ENCODE measurements at places on chromosomes 2 and 18.
A peak's percentile ranks its signal among the peaks of the same experiment; 100 is the strongest.

DNA sequence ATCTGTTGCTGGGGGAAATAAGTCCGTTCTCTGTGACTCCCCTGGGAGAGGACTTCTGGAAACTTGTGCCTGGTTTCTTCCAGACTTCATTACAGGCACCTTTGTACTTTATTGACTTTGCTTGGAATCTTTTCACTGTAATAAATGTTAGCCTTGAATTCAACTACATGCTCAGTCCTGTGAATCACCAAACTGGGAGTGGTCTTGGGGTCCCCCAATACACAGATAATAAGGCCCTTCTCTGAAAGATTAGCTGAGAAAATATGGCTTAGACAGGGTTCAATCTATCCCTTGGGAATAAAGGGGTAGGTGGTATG lies 48.7 kb upstream of the KIDINS220 start:
- DNase-seq = no peak

- DNase-seq = no peak
Observed at GRCh38 chr2:76867854-76868253, 654.3 kb downstream of the LRRTM4 start.

- DNase-seq = no peak
Observed at GRCh38 chr2:188720811-188721605, 253.2 kb upstream of the COL3A1 start.

DNA sequence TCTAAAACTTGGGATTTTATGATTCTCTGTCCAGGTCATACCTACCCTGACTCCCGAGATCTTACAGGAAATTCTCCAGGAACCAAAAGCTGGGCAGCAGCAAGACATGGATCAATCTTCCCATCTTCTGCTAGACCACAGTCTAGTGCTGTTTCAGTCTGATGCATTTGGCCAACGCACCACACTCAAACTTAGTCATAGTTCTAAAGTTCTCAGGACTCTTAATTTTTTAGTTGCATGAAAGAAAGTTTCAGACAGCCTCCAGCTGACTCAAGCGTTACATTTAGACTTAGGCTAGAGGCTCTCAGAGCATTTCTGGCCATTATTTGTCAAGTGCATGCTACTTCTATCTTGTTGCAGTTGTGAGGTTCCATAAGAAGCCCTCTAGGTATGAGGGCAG lies 230.1 kb upstream of the CCDC150 start:
- no peak for DNase-seq

GRCh38 chr18:23825978-23826405 lies 136.7 kb downstream of the LAMA3 start:
- peak; percentile 17 for DNase-seq

GRCh38 chr2:203578759-203579643 lies 43.9 kb upstream of the RAPH1 start:
- DNase-seq = peak; percentile 60

GRCh38 chr18:44856157-44856556 lies 175.5 kb downstream of the SETBP1 start:
- DNase-seq = no peak

GRCh38 chr2:61018318-61018755 lies 282 bp upstream of the PUS10 start:
- DNase-seq = no peak

DNA sequence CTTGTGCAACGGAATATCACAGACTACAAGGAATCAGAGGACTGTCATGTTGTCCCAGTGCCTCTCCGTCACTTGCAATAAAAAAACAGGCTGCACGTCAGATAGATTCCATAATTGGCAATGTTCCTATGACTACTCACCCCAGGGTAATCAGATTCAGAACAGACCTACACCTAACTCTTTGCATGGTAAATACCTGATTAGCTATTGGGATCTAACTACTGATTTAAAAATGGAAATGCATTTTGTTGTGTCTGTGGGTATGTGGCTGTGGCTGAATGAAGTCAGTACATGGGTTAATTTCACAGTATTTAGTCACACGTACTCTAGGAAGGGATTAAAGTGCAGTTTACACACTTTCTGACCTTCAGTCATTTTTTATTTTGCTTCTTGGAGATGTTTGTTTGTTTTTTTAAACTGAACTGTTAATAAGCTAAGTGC lies 91.7 kb downstream of the SCN3A start:
- DNase-seq = no peak

DNA sequence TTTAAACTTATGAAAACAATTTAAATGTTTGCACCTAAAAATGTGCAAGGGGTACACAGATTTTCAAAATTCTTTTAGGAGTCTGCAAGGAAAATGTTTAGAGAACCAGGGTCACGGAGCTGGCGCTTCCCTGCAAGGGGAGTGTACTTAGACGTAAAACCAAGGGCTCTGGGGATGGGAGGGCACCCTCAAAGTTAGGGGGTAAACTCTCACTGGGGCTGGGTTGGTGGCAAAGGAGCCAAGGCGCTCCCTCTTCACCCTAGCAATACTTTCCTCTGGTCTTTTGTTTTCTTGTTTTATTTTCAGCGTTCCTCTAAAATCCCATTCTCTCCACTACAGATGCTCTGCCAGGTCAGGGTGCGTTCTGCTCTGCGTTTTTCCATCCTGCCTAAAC lies 20.0 kb downstream of the TMEM247 start:
- no peak for DNase-seq

- DNase-seq = no peak
Observed at GRCh38 chr2:135248611-135249010, 196.5 kb downstream of the RAB3GAP1 start.

DNA sequence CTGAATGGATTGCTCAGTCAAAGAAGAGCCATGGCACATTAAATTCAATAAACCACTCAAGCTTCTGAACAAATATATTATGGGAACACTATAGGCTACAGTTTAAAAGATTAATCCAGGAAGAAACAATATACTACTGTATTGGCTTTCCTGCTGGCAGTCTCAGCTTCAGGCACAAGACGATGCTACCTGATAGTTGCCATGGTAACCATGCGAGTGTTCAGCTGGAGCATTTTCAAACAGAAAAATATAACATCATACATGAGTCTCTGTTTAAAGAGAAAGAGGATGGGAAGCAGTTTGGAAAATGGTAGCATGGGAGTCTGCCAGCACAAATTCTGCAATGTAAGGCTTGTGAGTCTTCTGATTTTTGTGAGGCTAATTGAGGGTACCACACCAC lies 65.9 kb upstream of the CPO start:
- no peak for DNase-seq

DNA sequence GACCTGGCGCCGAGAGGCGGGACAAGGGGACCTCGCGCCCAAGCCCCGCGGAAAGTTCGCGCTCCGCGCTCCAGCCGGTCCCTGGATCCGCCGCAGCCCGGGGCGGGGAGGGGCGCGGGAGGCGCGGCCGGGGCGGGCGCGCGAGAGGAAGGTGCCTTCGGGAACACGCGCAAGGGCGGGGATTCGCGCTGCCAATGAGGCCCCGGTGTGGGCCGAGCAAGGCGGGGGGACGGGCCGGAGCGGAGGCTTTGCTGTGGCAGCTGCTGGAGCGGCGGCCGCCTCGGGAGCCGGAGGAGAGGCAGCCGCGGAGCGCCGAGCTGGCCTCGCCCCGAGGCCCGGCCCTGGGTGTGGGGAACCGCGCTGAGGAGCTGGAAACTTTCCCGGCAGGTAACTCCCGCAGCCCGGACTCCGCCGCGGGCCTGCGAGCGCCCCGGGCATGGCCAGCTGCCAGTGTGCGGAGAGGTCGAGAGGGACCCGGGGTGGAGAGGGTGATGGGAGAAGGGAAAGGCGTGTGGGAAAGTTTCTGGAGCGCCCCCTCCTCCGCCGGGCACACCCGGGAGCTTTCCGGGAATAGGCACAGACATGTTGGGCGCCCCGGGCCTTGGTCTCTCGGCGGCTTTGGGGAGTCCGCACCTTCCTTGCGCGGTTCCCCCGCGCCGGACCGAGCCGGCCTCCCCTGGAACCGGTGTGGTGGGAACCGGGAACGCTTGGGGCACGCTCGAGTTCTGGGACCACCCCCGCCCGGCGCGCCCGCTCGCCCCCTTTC lies at the start of gene TANC1:
TSS of gene TANC1 (plus strand) at position 245 of the 766 bp plus-strand sequence. CDS start 97,271 bp downstream, outside the sequence.
- DNase-seq = peak; percentile 80

GRCh38 chr2:41892476-41892875 lies 155.3 kb upstream of the PKDCC start:
- DNase-seq = no peak

DNA sequence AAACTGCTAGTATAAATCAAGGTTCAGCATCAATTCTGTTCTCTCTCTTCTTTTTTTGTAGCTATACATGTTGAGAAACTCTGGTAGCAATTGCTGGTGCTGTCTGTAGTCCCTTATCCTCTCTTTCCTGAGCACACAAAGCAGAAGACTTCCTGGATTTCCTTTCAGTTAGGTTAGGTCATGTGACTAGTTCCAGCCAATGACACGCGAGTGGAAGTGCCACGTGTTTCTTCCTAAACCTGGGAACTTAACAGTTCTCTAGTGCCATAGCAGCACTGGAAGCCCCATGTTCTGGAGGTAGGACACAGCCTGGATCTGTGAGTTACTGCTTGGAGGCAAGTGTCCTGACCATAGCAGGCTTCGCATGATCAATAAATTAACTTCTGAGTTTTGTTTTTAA lies 125.9 kb downstream of the PLA2R1 start:
- peak; percentile 9 for DNase-seq

GRCh38 chr2:1482253-1482675 lies 69.0 kb downstream of the TPO start:
- no peak for DNase-seq

GRCh38 chr18:60893355-60894097 lies 439.7 kb upstream of the CDH20 start:
- DNase-seq = no peak

DNA sequence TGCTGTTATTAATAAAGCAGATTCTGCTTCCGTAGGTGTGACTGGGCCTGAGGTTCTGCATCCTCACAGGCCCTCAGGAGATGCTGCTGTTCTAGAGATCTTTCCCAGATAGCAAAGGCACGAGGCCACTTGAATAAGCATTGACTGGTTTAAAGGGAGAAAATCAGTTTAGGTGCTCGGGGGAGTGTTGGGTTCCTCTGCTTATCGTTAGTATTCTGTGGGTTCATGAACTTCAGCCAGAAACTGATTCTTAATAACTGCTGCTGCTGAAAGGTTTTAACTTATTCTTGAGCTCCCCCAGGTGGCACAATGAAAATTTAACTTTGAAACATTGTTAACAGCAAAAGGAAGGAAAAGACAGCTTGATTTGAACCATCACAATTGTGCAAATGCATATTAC lies 56.9 kb downstream of the ITGA6 start:
- no peak for DNase-seq

DNA sequence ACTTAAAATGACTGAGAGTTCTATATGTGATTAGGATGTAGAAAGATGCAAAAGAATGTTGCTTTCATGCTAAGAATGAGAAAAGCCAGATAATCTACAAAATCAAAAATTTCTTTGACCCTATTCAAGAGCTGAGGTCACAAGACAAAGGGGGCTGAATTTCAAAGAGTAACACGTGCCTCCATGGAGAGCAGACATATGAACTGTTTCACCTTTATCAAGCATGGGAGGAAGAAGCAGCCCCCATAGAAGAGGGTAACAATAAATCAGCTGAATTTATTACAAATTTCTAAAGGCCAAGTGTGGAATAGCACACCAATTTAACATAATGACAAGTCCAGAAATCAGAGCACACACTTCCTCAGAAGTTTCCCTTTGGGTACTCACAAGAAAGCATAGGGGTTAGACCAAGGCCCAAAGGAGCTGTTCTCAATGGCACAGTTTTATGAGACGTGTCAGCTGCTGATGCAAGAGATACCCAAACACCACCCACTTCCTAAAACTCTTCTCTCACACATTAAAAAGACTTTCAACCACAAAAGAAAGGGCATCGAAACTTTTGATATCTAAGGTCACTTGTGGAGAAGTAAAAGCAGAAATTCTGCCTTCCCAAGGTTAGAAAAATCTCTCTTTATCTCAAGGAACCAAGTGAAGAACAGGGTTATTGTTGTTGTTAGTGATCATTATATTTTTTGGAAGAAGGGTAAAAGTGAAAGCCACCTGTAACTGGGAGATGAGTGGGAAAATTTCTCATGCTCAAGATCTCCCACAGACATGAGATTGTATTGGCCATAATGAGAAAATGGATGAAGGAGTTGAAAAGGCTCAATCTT lies 950.1 kb downstream of the TRIB2 start:
- DNase-seq = no peak

- DNase-seq = peak; percentile 7
Observed at GRCh38 chr2:238947920-238948710, 100.2 kb downstream of the TWIST2 start.

- DNase-seq = no peak
Observed at GRCh38 chr2:239566162-239566994, 165.6 kb upstream of the HDAC4 start.

DNA sequence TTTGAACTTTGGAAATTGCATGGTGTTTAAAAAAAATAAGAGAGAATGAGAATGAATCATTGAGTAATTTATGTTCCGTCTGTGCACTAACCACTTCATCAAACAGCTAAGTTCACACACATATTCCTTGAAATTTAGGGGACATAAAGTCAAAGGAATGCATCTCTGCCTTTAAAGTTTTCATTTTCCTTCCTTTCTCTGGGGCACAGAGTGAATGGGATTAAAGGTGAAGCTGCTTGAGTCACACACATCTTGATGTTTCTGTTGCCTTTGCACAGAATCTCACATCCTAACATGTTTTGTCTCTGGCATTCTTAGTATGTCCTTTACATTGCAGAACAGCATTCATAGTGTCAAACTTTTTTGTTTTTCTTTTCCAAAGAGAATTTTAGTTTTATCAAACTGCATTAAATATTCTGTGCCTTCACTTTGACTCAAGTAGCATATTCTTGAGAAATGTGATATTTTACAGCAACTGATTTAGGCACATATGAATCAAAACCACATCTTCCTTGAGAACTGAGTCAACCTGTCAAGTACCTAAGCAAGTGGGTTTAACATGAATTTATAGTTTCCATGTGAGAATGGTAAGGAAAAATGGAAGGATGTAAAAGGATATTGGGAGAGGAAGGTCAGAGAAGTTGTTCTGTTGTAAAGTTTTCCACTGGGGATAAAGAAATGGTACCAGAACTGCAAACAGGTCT lies 169.1 kb upstream of the THUMPD2 start:
- no peak for DNase-seq

GRCh38 chr2:138237667-138238384 lies 263.7 kb upstream of the SPOPL start:
- no peak for DNase-seq

DNA sequence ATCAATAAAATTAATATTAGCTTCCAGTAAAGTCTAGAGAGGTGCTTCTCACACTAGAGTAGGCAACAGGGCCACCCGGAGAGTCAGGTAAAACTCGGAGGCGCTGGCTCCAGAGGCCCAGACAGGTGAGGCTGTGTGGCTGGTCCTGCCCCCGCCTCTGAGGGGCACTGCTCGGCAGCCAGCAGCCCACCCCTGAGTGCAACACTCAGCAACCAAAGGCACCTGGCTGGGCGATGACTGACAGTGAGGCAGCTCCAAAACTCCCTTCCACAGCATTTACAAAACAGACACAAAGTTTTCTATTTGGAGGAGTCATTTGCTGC lies 138.8 kb upstream of the ID2 start:
- DNase-seq = no peak

GRCh38 chr2:28311660-28312249 lies 80.9 kb upstream of the FOSL2 start:
- no peak for DNase-seq

All from activated CD8-positive, alpha-beta T cell treated with anti-CD3 and anti-CD28 coated beads for 36 hours (primary cell).